ENCODE measurements at places on chromosomes 11 and 22. TPM values are rescaled to one million over a fixed set of nuclear protein-coding genes. Genes with fewer than 3 reads are reported as not detected.

TCN1 gene
- total RNA-seq: not detected

MPZL3 gene
- total RNA-seq: 1.8 TPM

KRTAP5-8 gene
- not detected for total RNA-seq

DENND6B gene
- total RNA-seq: 1.1 TPM

APLNR gene
- 15.4 TPM for total RNA-seq

MS4A7 gene
- total RNA-seq: 11.9 TPM

BACE1 gene
- 10.4 TPM for total RNA-seq

GRCh38 chr22:40676644-40677043 lies 2.6 kb upstream of the MCHR1 start:
- no peak for DNase-seq

DNA sequence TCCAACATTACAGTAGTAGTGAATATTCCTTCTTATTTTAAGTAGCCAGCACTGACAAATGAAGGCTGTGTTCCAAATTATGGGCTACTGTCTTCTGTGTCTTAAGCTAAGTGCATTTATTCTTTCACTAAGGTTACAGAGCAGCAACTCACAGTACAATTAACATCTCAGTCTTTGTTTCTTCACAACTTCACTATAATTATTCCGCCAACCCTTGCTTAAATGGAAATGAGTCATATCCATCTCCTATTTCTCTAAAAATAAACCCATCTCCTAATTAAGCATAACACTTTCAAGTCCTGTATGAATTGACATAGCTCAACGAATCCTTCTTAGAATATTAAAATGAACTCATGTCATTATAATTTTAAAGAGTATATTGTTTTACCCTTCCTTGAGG lies 6.7 kb downstream of the ETS1 start:
- DNase-seq: no peak

- DNase-seq: no peak
These were observed 593.6 kb downstream of the CNTN5 start for GRCh38 chr11:99614352-99614751.
